ENCODE measurements at places on chromosomes 5 and 9. TPM values are rescaled to one million over a fixed set of nuclear protein-coding genes. Genes with fewer than 3 reads are reported as not detected.

ARHGEF37 gene
- 4.3 TPM for polyA plus RNA-seq

GRIA1 gene
- 1.0 TPM for polyA plus RNA-seq

GOLM1 gene
- polyA plus RNA-seq = 49.1 TPM

ZNF618 gene
- 13.2 TPM for polyA plus RNA-seq

TBCA gene
- polyA plus RNA-seq = 274 TPM

CCNJL gene
- 4.8 TPM for polyA plus RNA-seq

TBC1D2 gene
- polyA plus RNA-seq = 2.2 TPM

ANKRD31 gene
- polyA plus RNA-seq = 0.13 TPM

GRCh38 chr5:125870256-125870655 lies 553.0 kb upstream of the GRAMD2B start:
- no peak for DNase-seq

GRCh38 chr5:172648013-172648381 lies 6.9 kb downstream of the NEURL1B start:
- no peak for DNase-seq

GRCh38 chr9:136664000-136664915 lies 1.5 kb downstream of the EGFL7 start:
- DNase-seq = no peak

- no peak for DNase-seq
Observed at GRCh38 chr5:1020452-1020961, 11.9 kb downstream of the NKD2 start.

DNA sequence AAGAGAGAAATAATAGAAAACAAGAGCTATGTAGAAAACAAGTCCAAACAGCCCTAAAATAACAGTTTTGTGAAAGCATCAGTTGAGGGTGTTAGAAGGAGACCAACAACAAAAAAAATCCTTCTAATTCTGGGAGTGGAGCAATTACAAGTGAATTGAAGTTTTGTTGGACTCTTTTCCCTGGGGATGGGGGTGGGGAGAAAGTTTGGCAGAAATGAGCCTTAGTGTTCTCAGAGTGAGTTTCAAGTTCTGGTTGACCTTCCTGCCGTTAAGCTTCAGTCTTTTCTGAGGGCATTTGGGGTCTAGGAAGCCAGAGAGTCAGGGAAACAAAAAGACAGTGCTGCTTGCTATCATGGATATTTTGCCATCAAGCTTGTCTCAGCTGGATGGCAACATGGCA lies 106.3 kb upstream of the TRIM32 start:
- DNase-seq = no peak

- no peak for DNase-seq
Observed at GRCh38 chr5:155530046-155530445, 516.5 kb downstream of the KIF4B start.

GRCh38 chr5:158727136-158727535 lies 372.6 kb downstream of the EBF1 start:
- no peak for DNase-seq

- no peak for DNase-seq
Observed at GRCh38 chr9:134167530-134167931, 3.2 kb upstream of the RNU6ATAC start.

DNA sequence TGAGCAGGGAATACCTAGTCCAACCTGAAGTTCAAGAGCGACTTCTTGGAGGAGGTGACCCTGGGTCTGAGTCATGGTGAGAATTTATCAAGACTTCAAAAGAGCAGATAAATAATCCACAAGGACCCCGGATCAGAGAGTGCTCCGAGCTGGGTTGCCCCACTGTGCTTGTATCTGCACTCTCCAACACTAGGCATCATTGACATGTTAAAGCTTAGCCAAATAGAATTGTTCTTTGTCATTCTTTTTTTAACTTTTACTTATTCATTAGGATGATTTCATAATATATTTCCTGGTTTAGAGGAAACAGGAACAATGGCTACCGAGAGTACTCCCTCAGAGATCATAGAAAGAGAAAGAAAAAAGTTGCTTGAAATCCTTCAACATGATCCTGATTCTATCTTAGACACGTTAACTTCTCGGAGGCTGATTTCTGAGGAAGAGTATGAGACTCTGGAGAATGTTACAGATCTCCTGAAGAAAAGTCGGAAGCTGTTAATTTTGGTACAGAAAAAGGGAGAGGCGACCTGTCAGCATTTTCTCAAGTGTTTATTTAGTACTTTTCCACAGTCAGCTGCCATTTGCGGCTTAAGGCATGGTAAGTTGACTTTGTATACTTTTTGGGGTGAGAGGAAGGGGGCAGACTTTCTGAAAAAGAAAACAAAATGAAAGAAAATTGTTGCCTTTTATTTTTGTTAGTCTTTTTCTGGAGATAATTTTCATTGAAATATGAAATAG lies at the start of gene CARD6:
CARD6 (plus strand) TSS at position 300 of the 738 bp plus-strand sequence; CDS start at position 316, 16 bp downstream.
- no peak for DNase-seq

- DNase-seq = no peak
Observed at GRCh38 chr9:34992376-34992951, 2.9 kb downstream of the DNAJB5 start.

GRCh38 chr5:126490167-126490940 lies 67.1 kb downstream of the GRAMD2B start:
- DNase-seq = no peak

DNA sequence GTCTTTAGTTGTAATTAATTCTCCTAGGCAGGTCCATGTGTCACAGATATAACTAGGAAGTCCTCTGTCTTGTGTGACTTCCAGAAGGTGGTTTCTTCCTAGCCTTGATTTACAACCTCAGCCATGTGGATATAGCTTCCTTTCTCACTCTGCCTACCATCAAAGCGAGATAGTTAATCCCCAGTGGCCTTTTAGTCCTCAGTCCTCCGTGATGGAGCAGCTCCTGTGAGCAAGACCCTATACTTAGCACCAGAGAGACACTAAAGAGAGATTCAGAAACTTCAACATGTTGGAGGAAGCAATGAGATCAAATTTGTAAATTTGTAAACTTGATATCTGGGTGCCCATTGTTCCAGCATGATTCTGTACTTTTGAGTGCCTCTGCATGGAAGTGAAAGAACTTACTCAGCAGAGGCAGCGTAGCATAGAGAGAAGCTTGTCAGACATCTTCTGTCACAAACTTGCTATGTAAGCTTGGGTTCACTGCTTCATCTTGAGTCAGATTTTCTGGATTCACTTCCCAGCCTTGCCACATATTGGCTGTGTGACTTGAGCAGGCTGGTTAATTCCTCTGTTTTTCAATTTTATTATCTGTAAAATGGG lies 170.2 kb upstream of the NR3C1 start:
- no peak for DNase-seq

DNA sequence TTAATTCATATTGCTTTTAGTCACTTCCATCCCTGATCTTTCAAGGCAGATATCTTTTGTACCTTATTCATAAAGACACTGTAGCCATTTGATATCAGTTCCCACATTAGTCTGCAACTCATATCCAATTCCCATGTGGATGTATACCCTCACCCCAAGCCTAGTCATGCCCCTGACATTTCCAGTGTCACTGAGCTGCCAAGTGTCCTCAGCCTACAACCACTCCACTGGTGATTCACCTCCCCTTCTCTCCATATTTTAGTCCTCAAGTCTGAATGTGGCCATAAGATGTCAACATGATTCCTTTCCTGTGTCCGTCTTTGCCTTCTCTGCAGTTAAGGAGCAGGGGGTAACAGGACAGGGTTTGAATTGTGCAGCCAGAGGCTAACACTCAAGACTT lies 346.9 kb downstream of the RAB3C start:
- DNase-seq = no peak

DNA sequence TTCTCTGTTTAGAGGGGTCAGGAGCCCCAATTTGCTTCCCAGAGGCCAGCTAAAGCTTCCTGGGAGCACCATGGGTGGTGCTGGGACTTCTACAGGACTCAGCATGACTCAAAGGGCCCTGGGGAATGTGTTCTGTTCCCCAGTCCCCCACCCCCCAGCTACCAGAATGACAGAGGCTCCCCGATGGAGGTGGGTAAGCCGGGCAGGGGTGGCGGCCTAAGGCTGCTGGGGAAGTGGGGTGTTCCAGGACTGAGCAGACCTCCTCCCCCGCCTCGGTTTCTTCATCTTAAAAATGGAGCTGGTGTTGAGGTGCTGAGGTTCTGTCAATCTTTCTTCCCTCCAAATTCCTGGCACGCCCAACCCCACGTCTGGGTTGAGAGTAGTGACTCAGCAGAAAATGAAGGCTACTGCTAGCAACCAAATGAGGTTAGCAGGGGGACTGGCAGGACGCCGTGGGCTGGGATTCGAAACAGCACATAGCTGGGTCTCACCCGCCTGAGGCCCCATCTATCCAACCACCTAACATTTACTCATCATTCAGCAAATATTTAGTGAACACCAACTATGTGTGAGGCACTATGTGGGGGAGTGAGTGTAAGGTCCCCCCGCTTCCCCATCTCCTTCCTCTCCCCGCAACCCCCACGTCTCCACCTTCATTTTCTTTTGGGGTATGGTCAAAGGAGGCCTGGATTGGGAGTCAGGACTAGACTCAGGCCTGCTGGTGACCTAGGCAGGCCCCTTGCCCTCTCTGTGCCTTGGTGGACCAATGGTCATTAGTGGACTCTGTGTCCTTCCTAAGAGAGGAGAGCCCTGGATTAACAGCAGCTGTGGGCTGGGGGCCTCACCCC lies 50.2 kb downstream of the C9orf50 start:
- DNase-seq = no peak

DNA sequence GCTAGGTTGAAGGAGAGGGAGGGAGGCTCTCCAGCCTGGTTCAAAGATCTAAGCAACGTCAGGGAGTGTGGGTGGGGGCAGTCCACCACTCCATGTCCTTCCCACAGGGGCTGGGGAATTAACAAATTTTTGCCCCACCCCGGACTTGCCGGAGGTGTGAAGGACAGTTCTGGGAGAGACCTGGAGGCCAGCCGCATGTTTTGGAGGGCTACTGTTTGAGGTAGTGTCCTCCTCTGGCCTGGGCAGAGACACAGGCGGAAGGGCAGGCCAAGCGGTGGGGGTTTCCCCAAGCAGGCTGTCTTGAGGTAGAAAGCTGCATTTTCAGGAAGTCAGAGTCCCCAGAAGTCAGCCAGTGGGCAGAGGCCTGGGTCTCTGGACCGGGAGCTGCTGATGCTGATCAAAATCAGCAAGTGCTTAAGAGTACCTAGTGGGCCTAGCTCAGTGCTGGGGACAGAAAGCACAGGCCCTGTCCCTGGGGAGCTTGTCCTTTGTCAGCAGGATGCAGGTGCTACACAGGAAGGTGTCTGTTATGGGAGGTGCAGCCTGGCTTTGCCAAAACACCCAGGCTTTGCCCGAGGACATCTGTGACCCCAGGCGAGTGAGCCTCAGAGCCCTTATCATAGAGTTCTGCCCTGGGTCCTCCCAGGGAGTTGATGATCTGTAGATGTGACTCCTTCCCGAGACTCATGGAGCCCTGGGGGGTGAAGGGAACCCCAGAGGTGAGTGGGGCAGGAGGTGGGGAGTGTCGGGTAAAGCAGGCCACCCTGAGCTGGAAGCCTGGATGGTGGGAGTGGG lies 18.5 kb downstream of the JADE2 start:
- no peak for DNase-seq

- DNase-seq = no peak
Observed at GRCh38 chr5:124870070-124870469, 123.6 kb upstream of the ZNF608 start.

- no peak for DNase-seq
Observed at GRCh38 chr5:10411336-10411735, 30.3 kb upstream of the ROPN1L start.

DNA sequence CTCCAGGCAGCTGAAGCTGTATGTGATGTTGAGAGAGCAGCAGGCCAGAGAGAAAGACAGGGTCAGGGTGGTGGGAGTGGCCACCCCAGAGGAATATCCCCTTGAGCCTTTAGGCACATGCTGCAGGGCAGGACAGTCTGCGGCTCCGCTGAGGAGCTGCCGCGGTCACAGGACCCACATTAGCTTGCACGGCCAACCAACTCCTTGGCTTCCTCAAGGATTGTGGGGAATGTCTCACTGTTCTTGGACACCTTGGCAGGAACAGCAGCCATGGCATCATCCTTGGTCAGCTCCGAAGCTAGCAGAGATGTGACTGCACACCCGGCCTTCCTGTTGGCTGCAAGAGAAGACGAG lies 27.8 kb downstream of the PCDHGC5 start:
- DNase-seq = no peak

DNA sequence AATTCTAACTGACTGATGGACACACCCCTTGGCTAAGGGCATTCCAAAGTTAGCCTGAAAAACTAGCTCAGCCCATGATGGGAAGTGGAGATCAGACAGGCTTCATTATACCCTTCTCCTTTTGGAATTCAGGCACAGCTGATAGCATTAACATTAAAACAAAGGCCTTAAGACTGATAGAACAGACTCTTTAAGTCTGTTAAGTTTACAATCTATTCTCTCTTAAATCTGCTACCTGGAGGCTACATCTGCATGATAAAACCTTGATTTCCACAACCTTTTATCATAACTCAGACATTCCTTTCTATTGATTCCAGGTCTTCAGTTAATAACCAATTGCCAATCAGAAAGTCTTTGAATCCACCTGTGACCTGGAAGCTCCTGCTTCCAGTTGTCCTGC lies 281.4 kb downstream of the TUSC1 start:
- no peak for DNase-seq

DNA sequence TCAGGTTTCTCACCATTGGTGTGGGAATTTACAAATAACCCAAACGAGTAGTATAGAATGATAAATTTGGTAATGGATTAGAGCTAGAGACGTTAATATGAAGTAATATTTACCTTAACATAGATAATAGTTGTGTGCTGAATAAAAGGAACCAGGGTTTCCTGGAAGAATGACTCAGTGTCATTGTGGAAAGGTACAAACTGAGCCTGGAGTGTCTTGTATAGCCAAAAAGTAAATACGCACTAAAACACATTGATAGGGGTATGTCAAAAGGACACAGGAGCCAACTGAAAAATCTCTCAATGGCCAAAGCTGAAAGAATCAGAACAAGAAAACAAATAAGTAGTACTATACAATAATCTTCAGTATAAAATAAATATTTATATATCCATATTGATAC lies 363.5 kb downstream of the SLCO4C1 start:
- no peak for DNase-seq

GRCh38 chr5:32413466-32414263 lies 30.9 kb downstream of the ZFR start:
- DNase-seq = no peak

GRCh38 chr9:83956086-83956435 lies 24.0 kb downstream of the HNRNPK start:
- no peak for DNase-seq

DNA sequence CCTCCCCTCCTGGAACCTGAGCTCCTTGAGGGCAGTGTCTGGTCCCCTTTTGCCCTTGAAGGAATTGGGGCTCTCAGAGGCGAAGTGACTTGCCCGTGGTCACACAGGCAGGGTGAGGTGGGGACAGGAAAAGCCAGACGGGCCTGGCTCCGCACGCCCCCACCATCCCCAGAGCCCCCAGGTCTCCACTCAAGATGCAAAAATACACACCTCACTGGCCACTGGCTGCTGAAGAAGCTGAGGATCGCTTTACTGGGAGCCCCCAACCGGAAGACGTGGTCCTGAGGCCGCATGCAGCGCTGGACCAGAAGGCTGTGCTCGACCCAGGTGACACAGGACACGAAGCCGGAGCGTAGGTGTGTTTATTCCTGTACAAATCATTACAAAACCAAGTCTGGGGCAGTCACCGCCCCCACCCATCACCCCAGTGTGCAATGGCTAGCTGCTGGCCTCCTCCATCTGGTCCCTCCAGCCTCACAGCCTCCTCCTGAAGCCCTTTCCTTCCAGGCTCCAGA lies 7.6 kb upstream of the AK1 start:
- DNase-seq = no peak

Data from forelimb muscle (tissue), 1 donor.